ENCODE measurements at places on chromosomes 12 and 14. TPM values are rescaled to one million over a fixed set of nuclear protein-coding genes. Genes with fewer than 3 reads are reported as not detected.

GSC gene
- total RNA-seq, result not detected

- no peak overlapping the region for H3K27ac ChIP-seq
- DNase-seq, result no peak
- no peaks in the 10 kb centered on the region for H3K4me1 ChIP-seq
These were observed 62.7 kb upstream of the KCNH3 start for GRCh38 chr12:49476091-49476490.

GCN1 gene
- total RNA-seq, result 77.6 TPM

- no peaks in the 10 kb centered on the region for H3K27me3 ChIP-seq
- H3K36me3 ChIP-seq, result no peaks in the 10 kb centered on the region
- no peak overlapping the region for H3K4me3 ChIP-seq
- H3K27ac ChIP-seq, result no peak overlapping the region
- no peaks in the 10 kb centered on the region for H3K4me1 ChIP-seq
These were observed 115.9 kb upstream of the TBX3 start for GRCh38 chr12:114799574-114800487.

CD27 gene
- 6.6 TPM for total RNA-seq

CYP46A1 gene
- 0.82 TPM for total RNA-seq

DNA sequence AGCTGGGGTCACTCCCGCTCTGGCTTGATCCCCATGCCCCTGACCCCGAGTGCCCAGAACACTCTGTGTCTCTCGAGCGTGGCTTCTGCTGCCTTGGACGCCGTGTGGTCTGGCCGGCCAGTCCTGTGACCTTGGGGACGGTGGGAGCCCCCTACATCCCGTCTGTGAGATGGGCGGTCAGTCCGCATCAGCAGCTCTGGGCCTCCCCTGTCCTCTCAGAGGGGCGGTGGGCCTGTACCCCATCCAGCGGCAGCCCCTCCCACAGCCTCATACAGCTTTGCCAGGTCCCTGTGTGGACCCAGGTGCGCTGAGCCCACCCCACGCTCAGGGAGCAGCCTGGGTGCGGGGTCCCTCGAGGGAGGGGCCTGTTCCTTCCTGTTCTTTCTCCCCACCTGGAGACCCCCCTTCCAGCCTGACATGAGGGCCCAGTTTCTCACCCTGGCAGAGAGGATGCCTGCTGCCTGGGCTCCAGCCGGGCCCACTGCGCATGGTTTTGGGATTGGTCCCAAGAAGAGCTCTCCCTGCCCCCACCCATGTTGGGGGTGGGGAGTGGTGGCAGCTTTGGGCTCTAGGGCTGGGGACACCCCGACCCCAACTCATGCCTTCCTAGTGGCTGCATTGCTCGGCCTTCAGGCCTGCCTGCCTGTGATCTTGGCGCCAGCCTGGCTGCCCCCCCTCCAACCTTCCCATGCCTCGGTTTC is 1.5 kb downstream of the MTA1 start:
- no peak for DNase-seq
- H3K4me1 ChIP-seq, result peaks cover 19% of the 10 kb centered on the region
- no peaks in the 10 kb centered on the region for H3K36me3 ChIP-seq
- no peaks in the 10 kb centered on the region for H3K27me3 ChIP-seq

SCNN1A gene
- total RNA-seq, result 452 TPM

MYH6 gene
- 0.03 TPM for total RNA-seq

DNA sequence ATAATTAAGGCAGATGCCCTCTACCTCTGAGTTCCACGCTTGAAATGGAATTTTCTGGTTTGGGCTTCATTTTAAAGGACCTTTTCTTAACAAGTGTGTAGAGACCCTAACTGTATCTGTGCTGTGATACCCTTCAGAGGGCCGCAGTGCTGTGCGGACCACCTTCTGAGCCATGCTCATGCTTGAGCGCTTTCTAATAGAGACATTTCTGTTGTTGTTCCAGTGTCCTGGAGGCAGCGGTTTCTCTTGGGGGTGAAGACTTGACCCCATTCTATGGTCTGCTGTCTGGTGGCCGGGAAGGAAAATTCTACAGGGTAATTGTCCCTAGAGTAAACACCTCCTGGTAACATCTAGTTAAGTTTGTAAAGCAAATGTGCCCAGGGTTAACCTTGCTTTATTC is 46.7 kb upstream of the BCL7A start:
- H3K36me3 ChIP-seq, result no peaks in the 10 kb centered on the region
- no peak overlapping the region for H3K4me3 ChIP-seq
- no peak overlapping the region for H3K27ac ChIP-seq
- H3K27me3 ChIP-seq, result no peaks in the 10 kb centered on the region
- peak; percentile 33 for DNase-seq

SPTB gene
- 1.7 TPM for total RNA-seq

TTC9 gene
- 5.2 TPM for total RNA-seq

- DNase-seq, result no peak
- no peaks in the 10 kb centered on the region for H3K4me1 ChIP-seq
- no peaks in the 10 kb centered on the region for H3K36me3 ChIP-seq
- H3K4me3 ChIP-seq, result no peak overlapping the region
These were observed 1.6 kb downstream of the TGM1 start for GRCh38 chr14:24261256-24261968.

- peak; percentile 75 for DNase-seq
- H3K36me3 ChIP-seq, result no peaks in the 10 kb centered on the region
- H3K4me3 ChIP-seq, result no peak overlapping the region
- H3K27me3 ChIP-seq, result no peaks in the 10 kb centered on the region
These were observed 36.8 kb upstream of the PLEKHG6 start for GRCh38 chr12:6273541-6274230.

GRCh38 chr14:49893309-49894213 is 679 bp downstream of the ARF6 start:
- H3K4me1 ChIP-seq, result peaks cover 17% of the 10 kb centered on the region
- H3K4me3 ChIP-seq, result peak overlapping the region; percentile 95
- DNase-seq, result peak; percentile 87
- H3K27ac ChIP-seq, result peak overlapping the region; percentile 100
- H3K27me3 ChIP-seq, result no peaks in the 10 kb centered on the region

DNA sequence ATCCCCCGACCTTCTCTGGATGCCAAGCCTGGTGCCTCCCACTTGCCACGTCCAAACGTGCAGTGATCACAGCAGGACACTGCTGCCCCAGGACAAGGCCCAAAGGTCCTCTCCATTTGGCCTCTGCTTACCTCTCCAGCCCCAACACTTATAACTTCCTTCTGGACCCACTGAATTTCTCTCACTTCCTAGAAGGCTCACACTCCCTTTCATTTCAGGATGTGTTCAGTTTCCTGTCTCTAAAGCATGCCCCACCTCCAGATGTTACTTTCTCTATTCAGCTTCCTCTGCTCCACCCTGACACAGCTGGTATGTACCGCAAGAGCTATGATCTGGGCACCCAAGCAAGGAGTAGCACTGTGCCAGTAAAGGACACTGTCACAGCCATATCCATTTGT is 33.0 kb downstream of the CDKL1 start:
- H3K27me3 ChIP-seq, result no peaks in the 10 kb centered on the region
- H3K4me1 ChIP-seq, result no peaks in the 10 kb centered on the region
- no peaks in the 10 kb centered on the region for H3K36me3 ChIP-seq
- H3K4me3 ChIP-seq, result peak overlapping the region; percentile 55
- H3K27ac ChIP-seq, result peak overlapping the region; percentile 89

DNA sequence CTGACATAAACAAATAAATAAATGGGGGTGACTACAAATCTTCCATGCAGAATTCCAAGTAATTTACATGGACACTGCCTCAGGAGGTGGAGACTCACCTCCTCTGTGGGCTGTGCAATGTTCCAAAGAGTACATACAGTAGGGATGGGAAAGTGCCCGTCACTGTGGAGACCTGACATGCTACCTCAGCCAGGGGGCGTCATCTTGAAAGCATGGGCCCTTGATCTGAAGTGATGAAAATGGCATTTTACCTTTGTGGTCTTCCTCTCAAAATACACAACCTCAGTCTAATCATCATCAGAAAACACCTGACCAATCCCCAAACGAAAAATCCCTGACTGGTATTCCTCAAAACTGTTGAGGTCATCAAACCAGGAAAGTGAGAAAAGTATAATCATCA is 48.4 kb downstream of the ANAPC7 start:
- H3K4me1 ChIP-seq, result no peaks in the 10 kb centered on the region
- H3K4me3 ChIP-seq, result no peak overlapping the region
- no peaks in the 10 kb centered on the region for H3K27me3 ChIP-seq
- H3K36me3 ChIP-seq, result peaks cover 2% of the 10 kb centered on the region
- DNase-seq, result peak; percentile 33

DNA sequence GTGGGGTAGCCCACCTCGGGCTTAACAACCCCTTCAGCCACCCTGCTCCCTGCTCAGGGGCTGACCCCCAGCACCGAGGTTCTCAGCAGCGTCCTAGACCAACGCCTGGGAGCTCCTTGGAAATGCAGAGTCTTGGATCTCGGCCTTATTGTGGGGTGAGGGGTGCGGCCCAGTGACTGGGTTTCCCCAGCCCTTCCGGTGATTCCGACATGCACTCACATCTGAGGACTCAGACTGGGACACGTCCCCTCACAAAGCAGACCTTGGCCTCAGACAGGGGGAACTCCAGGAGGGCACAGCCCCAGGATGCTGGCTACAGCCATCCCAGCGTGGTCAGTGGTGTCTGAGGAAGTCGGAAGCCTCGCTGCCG is 117.7 kb downstream of the RFLNA start:
- H3K36me3 ChIP-seq, result no peaks in the 10 kb centered on the region
- H3K4me1 ChIP-seq, result peaks cover 10% of the 10 kb centered on the region
- H3K27ac ChIP-seq, result no peak overlapping the region
- no peaks in the 10 kb centered on the region for H3K27me3 ChIP-seq

IL22 gene
- not detected for total RNA-seq

RHOJ gene
- 20.0 TPM for total RNA-seq

DNA sequence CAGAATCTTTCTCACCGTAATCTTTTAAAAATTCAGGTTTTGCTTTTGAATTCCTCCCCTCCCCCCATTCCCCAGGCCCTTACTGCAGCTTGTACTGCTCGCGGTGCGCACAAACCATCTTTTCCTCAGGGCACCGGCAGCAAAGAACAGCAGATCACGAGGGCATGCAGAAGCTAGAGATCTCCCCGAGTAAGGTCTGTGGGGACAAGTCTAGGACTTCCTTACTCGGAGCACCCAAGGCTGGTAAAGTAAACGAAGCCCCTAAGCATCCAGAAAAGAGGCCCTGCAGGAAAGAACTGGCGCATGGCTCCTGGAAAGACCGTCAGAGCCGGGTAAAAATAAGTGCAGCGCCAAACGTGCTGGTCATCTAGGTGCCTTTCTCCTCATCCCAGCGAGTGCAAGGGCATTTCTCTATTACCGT is 727 bp downstream of the LDHB start:
- H3K27ac ChIP-seq, result peak overlapping the region; percentile 100
- H3K4me1 ChIP-seq, result peaks cover 23% of the 10 kb centered on the region
- peaks cover 14% of the 10 kb centered on the region for H3K36me3 ChIP-seq
- no peaks in the 10 kb centered on the region for H3K27me3 ChIP-seq

GRCh38 chr14:80965037-80965436 is 9.6 kb downstream of the TSHR start:
- no peaks in the 10 kb centered on the region for H3K27me3 ChIP-seq
- no peaks in the 10 kb centered on the region for H3K4me1 ChIP-seq
- no peak for DNase-seq
- H3K27ac ChIP-seq, result no peak overlapping the region

DNA sequence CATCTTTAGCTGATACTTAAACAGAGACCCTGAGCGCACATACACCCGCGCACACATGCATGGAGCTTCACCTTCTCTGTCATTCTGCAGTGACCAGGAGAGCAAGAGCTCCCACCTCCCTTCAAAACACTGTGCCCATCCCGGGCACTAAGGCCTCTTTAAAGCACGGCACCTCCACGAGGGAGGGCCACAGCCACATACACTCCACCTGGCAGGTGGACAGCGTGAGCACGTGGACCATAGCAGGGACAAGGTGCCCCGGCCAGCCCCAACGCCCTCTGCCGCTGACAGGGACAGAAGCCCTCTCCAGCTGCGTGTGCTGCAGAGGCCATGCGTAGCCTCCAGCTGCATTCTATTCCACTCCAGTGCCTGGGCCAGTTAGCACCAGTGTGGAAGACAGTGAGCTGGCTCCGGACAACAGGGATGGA is 5.4 kb downstream of the GAPDH start:
- H3K36me3 ChIP-seq, result no peaks in the 10 kb centered on the region
- DNase-seq, result no peak
- no peak overlapping the region for H3K27ac ChIP-seq

GRCh38 chr14:98974113-98974512 is 297.9 kb downstream of the BCL11B start:
- H3K27me3 ChIP-seq, result no peaks in the 10 kb centered on the region
- H3K4me1 ChIP-seq, result no peaks in the 10 kb centered on the region
- no peak overlapping the region for H3K27ac ChIP-seq
- no peak overlapping the region for H3K4me3 ChIP-seq
- H3K36me3 ChIP-seq, result no peaks in the 10 kb centered on the region

ADAM20 gene
- 1.2 TPM for total RNA-seq

SPIC gene
- total RNA-seq, result 0.44 TPM

FOXG1 gene
- total RNA-seq, result not detected

DNA sequence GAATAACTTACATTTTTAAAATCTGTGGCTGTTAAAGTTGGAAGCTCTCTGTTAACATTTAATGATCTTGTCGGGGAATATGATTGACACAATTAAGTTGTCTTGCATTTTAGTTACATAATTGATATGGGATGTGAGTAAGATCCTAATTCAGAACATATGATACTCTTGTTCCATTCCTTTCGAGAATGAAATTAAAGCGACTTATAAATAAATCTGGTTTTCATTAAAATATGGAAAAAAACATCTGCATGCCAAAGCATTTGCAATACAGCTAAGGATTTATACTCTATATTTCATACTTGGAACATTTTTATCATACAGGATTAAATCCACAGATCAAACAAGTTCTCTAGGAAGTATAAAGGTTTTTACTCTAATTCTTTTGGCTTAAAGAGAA is 52.0 kb downstream of the SLC38A6 start:
- H3K4me1 ChIP-seq, result no peaks in the 10 kb centered on the region
- H3K27me3 ChIP-seq, result no peaks in the 10 kb centered on the region
- DNase-seq, result no peak
- no peaks in the 10 kb centered on the region for H3K36me3 ChIP-seq

DNA sequence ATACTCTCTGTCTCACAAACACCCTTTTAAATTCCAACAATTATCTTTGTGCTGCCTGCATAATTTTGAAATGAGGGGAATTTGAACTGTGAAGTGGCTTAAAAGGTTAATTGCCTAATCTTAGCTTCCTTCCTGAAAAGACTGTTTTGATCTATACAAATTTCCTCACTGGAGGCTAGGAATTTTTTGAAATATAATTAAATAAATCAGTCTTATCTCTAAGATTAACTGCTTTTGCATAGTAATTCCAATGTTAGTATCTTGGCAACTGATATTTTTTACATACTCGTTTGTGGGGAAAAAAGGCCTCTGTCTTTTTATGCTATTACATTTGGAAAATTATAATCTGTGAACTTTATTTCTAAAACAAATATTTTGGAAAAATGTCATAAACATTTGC is 498.5 kb downstream of the TMTC2 start:
- no peaks in the 10 kb centered on the region for H3K4me1 ChIP-seq
- H3K4me3 ChIP-seq, result no peak overlapping the region
- H3K36me3 ChIP-seq, result no peaks in the 10 kb centered on the region
- H3K27ac ChIP-seq, result no peak overlapping the region
- no peak for DNase-seq

DNA sequence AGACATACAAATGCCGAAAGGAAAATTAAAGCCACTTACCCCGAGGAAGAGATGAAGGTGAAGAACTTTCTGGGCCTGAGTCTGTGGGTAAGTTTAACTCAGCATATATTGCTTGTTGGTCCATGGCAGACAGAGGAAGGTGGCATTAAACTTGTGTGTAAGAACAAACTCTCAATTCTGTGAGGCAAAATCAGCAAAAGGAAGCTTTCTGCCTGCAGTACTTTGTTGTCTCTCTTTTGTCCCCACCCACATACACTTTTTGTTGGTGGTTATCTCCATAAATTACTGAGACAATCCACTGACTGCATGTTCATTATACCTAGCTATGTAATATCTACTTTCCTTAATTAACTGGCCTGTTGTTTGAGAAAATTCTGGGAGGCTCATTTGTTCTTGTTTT is at the start of gene KLRB1:
Gene KLRB1, minus strand, starts transcription at position 201 of the 400 bp plus-strand sequence. Its CDS starts 77 bp downstream, at position 124.
- H3K36me3 ChIP-seq, result no peaks in the 10 kb centered on the region
- H3K4me3 ChIP-seq, result no peak within 1 kb of the TSS
- no peaks in the 10 kb centered on the region for H3K4me1 ChIP-seq
- DNase-seq, result no peak
- no peak within 1 kb of the TSS for H3K27ac ChIP-seq
